ENCODE measurements at places on chromosomes 1 and 21.

GRCh38 chr1:201281573-201281972 lies 1.7 kb upstream of the PKP1 start:
- no peak for DNase-seq

GRCh38 chr1:147492207-147492606 lies 49.1 kb upstream of the BCL9 start:
- no peak for DNase-seq

DNA sequence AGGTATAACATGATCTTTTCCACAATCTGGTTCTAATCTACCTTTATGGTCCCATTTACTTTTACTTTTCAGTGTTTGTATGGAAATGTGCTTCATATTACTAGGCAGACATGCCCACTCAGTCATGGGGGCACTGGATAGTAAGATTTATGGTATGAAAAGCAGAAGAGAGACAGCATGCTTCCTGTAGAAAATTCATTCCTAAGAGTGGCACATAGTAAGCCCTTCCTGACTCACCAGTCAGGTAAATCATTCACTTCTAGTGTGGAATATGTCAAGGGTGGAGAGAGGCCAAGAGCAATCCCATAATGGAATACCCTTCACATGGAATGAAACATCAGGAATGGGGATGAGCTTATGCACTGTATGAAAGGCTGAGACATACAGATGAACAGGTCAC lies 49.5 kb upstream of the BCL10 start:
- DNase-seq = no peak

GRCh38 chr1:25817840-25818501 lies 1.8 kb upstream of the MTFR1L start:
- DNase-seq = no peak

- DNase-seq = no peak
Observed at GRCh38 chr1:183622013-183622412, 13.6 kb downstream of the ARPC5 start.

DNA sequence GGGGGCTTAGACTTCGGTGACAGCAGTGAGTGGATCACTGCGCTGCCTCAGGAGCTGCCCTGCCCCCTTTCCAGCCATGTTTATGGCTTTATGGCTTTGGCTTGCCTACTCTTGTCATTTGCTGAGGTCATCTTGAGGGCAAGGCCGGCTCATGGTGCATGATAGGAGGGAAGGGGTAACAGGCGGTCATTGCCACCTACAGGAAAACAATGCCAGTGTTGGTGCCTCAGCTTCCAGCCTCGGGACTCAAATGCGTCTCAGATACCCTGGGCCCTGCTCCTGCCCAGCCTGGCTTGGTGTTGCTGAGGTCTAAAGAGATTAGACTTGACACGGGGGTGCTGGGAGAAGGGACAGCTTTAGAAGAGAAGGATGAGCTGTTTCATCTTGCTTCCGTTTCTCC lies 14.5 kb downstream of the KDF1 start:
- no peak for DNase-seq

- DNase-seq = no peak
Observed at GRCh38 chr1:55051621-55052020, 12.3 kb downstream of the PCSK9 start.

- no peak for DNase-seq
Observed at GRCh38 chr1:172578586-172578985, 45.6 kb downstream of the SUCO start.

GRCh38 chr1:236522937-236523703 lies 662 bp upstream of the LGALS8 start:
- DNase-seq = no peak

- DNase-seq = no peak
Observed at GRCh38 chr1:76218888-76219287, 144.3 kb downstream of the ST6GALNAC3 start.

DNA sequence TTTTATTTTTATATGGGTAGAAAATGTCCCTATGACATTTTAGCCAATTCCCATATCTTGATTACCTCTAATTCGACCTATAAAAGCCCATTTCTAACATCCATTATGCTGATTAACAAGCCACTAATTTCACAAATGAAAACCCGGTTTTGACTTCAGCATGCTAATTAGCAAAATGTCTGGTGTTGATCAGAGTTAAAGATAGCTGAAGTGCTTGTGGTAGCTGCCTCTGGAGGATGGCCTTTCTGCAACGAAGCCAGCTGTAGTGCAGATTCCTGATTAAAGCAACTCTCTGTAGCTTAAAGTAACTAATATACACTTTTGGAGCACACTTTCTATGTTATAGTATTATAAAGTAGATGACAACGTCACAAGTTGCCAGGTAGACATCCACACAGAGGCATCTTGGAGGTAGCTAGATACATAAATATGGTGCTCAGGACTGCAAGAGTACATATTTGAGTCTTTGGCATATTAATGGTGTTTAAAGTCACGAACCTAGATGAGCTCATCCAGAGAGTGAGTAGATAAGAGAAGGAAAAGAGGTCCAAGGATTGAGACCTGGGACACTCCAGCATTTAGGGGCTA lies 239.5 kb downstream of the BRINP2 start:
- no peak for DNase-seq

DNA sequence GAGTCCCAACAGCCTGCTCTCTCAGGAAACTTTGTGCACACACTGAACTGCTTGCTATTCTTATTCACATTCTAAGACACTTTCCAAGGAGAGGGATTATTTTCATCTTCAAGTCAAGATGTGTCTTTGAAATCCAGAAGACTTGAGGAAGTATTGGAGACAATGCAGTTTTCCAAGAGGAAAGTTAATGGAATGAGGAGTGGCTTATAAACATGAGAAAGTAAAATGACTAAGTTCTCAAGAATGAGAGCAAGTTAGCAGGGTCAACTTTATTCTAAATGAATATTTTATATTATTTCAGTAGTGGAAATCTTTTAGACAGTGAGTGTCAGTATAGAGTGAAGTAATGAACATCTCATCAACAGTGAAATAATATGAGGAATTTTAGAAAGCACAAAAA lies 1239.3 kb downstream of the MRPL39 start:
- DNase-seq = no peak

DNA sequence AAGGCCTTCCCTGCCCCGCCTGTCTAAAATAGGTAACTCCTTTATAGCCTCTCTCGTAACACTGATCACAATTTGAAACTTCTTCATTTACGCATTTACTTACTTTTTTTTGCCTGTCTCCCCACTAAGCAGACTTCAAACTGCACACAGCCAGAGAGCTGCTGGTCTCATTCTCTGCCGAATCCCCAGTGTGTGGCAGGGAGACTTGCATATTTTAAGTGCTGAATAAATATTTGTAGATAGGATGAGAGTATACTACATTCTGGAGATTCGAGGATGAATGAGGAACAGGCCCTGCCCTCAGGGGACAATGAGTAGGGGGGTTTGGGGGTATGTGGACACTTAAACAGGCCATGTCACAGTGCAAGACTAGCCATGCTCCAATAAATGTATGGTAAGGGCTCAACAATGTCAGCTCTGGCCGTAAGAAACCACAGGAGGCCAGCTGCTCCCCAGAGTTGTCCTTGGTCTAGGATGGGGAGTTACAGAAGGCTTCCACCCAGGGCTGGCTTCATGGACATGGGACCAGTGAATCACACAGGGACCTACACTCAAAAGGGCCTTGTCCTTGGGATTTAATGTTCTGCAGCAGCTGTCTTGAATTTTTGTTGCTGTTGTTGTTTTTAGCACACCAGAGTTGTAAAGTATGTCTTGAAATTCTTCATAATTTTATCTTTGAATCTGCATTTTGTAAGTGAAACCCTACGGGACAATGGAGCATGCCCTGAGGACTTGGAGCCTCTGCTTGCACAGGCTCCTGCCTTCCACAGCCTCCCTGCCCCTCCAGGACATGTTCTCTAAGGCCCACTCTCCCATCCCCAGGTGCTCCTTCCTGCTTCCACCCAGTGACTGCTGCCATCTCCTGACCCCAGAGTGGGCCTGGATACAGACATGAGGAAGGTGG lies 8.5 kb downstream of the DIO1 start:
- DNase-seq = no peak

DNA sequence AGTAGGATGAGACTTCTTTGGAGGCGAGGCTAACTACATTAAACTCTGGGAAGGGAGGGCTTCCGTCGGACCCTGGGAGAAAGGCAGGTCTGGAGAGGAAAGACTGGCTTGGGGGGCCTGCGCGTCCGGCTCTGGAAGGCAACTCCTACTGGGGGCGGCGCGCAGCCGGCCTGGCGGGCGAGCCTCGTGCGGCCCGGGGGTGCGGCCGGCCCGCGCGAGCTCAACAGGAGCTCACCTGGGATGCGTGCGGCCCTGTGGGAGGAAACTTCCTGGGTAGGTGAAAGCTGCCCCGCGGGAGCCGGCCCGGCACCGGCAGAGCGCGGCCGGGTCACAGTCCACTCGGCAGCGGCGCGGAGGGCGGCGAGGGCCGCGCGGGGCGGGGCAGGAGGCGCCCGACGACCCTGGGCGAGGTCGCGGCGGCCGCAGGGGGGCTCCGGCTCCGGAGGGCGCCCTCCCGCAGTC lies 449 bp downstream of the EPS15 start:
- DNase-seq = no peak

GRCh38 chr1:116277840-116278540 lies 95.1 kb upstream of the ATP1A1 start:
- no peak for DNase-seq

DNA sequence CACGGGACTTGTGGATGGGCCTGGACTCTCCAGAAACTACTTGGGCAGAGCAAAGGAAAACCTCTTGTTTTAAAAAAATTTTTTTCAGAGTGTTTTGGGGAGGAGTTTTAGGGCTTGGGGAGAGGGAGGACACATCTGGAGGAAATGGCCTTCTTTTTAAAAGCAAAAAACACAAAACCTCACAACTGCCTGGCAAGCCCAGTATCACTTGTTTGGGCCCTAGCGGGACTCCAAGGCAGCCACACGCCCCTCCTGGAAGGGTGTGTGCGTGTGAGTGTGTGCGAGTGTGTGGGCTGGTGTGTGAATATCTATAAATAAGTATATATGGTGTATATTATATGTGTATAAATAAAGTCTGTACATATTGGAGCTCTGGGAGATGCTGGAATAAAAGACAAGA lies 57.7 kb upstream of the ACTL8 start:
- no peak for DNase-seq

- DNase-seq = no peak
Observed at GRCh38 chr1:102732927-102733326, 375.4 kb downstream of the COL11A1 start.

GRCh38 chr1:47617381-47618221 lies 179.8 kb downstream of the FOXD2 start:
- no peak for DNase-seq

- DNase-seq = no peak
Observed at GRCh38 chr1:159092036-159092760, 15.6 kb upstream of the AIM2 start.

DNA sequence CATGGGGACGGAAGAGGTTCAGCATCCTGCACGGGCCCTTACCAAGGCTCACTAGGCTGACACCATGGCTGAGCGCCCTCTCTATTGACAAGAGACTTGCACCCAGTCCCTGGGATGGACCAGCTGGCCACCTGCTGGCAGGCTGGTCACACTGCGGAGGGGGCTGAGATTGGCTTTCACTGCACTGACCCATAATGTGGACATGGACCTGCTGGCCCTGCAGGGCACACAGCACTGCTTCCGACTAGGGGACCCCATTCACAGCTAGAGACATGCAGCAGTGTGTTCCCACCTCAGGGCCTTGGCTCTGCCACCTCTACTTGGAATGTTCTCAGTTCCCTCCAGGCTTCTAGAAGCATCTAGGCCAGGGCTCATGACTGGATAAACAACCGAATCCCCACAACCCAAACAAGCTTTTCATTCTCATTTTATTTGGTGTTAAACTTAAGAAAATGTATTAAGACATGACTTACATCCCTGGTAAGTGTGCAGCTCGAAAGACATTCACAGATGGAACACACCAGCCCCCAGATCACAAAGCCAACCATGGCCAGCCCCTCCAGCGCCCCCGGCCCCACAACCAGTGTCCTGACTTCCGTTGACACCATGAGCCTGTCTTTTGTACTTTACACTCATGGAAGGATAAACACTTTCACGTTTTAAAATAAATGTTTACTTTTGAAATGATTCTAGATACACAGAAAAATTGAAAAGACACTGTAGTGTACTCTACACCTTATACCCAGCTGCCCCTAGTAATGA lies 9.3 kb upstream of the SRARP start:
- DNase-seq = no peak

- no peak for DNase-seq
Observed at GRCh38 chr1:224245188-224245587, 62.1 kb downstream of the DEGS1 start.

GRCh38 chr21:15976807-15977206 lies 247.0 kb downstream of the USP25 start:
- no peak for DNase-seq

- no peak for DNase-seq
Observed at GRCh38 chr1:20723159-20723536, 5.3 kb upstream of the KIF17 start.

DNA sequence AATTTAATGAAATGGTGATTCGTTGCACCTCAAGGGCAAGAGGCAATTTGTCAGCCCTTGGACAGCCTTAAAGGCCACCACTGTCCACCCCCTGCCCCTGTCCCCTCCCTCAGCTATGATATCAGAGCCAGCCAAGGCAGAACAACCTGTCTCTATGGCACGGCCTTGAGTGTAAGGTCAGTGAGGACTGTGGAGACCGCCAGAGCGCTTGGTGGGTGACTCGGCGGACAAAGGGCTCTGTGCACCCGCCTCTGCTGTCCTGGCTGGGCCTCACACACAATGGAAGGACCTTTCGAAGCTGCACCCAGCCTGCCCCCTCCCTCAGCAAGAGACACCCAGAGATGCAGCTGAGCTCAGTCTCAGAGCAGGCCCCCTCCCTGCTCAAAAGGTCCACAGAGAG lies 50.6 kb downstream of the SDC3 start:
- DNase-seq = no peak

GRCh38 chr21:36783612-36784374 lies 84.9 kb downstream of the SIM2 start:
- no peak for DNase-seq

DNA sequence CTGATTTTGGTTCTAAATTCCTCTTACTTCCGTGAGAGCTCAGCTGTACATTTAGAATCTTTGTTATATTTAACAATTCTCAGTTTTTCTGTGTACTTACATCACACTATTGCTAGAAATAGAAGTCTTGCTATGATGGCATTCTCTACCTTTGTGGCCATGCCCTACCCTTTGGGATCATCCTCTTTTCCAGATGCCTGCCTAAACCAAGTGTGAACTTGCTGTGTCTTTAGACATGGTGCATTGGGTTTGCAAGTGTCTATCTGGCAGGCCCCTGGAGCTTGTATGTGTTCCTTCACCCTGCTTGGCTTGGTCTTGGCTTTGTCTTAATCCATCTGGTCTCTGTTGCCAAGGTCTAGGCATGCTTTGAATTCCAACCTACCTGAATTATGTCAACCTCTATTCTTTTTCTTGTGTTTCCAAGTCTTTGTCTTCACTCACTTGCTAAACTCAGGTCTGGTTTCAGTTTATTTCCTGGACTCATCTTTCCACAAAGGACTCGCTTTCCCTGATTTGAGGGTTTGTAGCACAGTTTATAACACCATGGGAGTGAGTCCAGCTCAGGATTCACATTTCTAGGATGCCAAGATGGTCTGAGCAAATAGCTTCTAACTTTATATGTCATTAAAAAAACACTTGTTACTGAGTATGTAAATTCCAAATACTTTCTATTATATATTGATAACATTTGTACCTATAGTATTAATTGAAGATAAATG lies 20.6 kb upstream of the APOBEC4 start:
- no peak for DNase-seq

Data from stimulated activated CD8-positive, alpha-beta memory T cell treated with anti-CD3 and anti-CD28 coated beads, Interleukin-4, amount 100 ng/mL, for 4 hours (primary cell).